ENCODE measurements at places on chromosomes 3 and 15. TPM values are rescaled to one million over a fixed set of nuclear protein-coding genes. Genes with fewer than 3 reads are reported as not detected.
A peak's percentile ranks its signal among the peaks of the same experiment; 100 is the strongest.

GRCh38 chr3:29853841-29854397, 573.0 kb downstream of the RBMS3 start:
- H3K4me3 ChIP-seq: no peak overlapping the region
- H3K27me3 ChIP-seq: no peaks in the 10 kb centered on the region
- no peak for DNase-seq

GRCh38 chr3:187685948-187686347, 15.8 kb upstream of the SST start:
- no peaks in the 10 kb centered on the region for H3K4me1 ChIP-seq
- H3K4me3 ChIP-seq: no peak overlapping the region
- peaks cover 7% of the 10 kb centered on the region for H3K27me3 ChIP-seq
- DNase-seq: no peak

GRCh38 chr3:63951492-63952247, 39.5 kb upstream of the SCAANT1 start:
- peaks cover 27% of the 10 kb centered on the region for H3K36me3 ChIP-seq
- no peak overlapping the region for H3K4me3 ChIP-seq
- no peak overlapping the region for H3K27ac ChIP-seq
- H3K4me1 ChIP-seq: peaks cover 6% of the 10 kb centered on the region
- no peaks in the 10 kb centered on the region for H3K27me3 ChIP-seq
- no peak for DNase-seq

- H3K27ac ChIP-seq: no peak overlapping the region
- no peak for DNase-seq
- H3K4me3 ChIP-seq: no peak overlapping the region
- no peaks in the 10 kb centered on the region for H3K27me3 ChIP-seq
Observed at GRCh38 chr3:41002104-41002503, 197.2 kb upstream of the CTNNB1 start.

DNA sequence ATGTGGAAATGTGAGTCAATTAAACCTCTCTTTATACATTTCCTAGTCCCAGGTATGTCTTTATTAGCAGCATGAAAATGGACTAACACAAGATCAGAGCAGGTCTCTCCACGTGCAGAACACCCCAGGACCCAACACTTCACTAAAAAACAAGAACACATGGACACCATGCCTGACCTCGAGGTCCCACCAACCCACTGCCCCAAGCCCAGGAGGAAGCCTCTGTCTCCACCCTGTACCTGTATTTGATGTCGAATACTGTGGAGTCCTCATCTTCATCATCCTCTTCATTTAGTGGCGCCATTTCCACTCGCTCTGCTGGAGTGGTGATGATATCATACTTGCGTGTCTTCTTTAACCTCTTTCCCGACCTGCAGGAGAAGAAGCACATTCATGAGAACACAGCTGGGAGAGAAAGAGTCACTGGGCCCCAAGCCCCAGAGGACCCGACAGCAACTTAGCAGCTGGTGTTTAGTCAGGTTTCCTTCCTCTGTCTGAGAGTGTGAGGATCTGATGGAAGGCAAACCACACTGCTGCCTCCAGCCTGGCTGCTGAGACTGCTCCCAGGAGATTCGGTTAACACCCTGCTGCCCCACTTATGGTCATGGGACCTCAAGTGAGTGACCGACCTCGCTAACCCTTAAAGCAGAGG, 25.5 kb downstream of the FAM174B start:
- DNase-seq: no peak
- no peak overlapping the region for H3K27ac ChIP-seq
- no peaks in the 10 kb centered on the region for H3K4me1 ChIP-seq

DNA sequence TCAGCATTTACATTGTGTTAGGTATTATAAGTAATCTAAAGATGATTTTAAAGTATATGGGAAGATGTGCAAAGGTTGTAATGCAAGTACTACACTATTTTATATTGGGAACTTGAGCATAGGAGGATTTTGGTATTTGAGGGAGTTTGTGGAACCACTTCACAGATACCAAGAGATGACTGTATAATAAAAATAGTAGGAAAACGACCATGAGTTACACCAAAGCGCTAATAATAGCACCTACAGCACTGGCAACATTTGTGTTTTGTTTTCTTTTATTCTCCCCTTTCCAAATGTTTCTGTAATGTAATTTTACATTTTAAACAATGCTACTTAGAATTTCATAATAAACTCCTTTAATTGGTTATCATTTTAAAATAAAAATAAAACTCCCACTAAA, 10.5 kb downstream of the CNBP start:
- no peaks in the 10 kb centered on the region for H3K27me3 ChIP-seq
- H3K27ac ChIP-seq: peak overlapping the region; percentile 33
- DNase-seq: no peak
- no peak overlapping the region for H3K4me3 ChIP-seq

DNA sequence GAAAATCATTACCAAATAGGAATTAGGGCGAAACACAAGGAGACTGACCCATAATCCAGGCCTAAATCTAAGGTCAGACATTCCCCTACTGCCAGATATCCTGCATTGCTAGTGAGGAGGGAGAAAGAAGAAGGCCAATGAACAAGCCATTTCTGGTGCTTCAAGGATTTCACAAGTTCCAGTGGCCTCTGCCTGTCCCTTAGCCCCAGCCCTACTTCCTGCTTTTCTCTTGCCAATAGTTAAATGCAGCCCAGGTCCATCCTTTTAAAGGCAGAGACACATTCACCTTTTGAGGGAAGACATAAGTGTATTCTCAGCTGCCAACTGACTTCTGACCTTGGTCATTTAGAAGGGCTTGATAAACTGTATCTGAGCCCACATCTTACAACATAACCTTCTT, 135.8 kb downstream of the ZNF621 start:
- no peak overlapping the region for H3K27ac ChIP-seq
- H3K27me3 ChIP-seq: no peaks in the 10 kb centered on the region

- no peak for DNase-seq
- H3K36me3 ChIP-seq: no peaks in the 10 kb centered on the region
- H3K4me3 ChIP-seq: no peak overlapping the region
- no peaks in the 10 kb centered on the region for H3K4me1 ChIP-seq
- no peaks in the 10 kb centered on the region for H3K27me3 ChIP-seq
Observed at GRCh38 chr3:17877299-17877698, 134.9 kb upstream of the TBC1D5 start.

- H3K27me3 ChIP-seq: no peaks in the 10 kb centered on the region
- no peaks in the 10 kb centered on the region for H3K4me1 ChIP-seq
- no peak overlapping the region for H3K27ac ChIP-seq
- H3K36me3 ChIP-seq: peaks cover 1% of the 10 kb centered on the region
Observed at GRCh38 chr3:107542665-107543064, 19.9 kb downstream of the BBX start.

- no peaks in the 10 kb centered on the region for H3K27me3 ChIP-seq
- DNase-seq: peak; percentile 58
- H3K4me3 ChIP-seq: no peak overlapping the region
- no peak overlapping the region for H3K27ac ChIP-seq
- no peaks in the 10 kb centered on the region for H3K36me3 ChIP-seq
Observed at GRCh38 chr3:23748398-23749110, 57.2 kb upstream of the UBE2E1 start.

DNA sequence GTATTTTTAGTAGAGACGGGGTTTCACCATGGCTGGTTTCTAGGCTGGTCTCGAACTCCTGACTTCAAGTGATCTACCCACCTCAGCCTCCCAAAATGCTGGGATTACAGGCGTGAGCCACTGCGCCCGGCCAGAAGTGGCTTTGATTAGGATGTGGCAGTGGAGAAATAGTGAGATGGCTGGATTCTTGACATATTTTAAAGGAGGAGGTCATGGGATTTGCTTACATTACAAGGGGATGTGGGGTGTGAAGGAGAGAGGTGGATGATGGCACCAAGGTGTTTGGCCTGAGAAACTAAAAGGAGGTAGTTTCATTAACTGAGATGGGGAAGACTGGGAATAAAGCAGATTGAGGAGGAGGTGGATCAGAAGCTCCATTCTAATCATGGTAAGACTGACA, 15.0 kb upstream of the LTF start:
- H3K4me1 ChIP-seq: no peaks in the 10 kb centered on the region
- no peak for DNase-seq
- H3K27me3 ChIP-seq: no peaks in the 10 kb centered on the region
- H3K27ac ChIP-seq: no peak overlapping the region

DNA sequence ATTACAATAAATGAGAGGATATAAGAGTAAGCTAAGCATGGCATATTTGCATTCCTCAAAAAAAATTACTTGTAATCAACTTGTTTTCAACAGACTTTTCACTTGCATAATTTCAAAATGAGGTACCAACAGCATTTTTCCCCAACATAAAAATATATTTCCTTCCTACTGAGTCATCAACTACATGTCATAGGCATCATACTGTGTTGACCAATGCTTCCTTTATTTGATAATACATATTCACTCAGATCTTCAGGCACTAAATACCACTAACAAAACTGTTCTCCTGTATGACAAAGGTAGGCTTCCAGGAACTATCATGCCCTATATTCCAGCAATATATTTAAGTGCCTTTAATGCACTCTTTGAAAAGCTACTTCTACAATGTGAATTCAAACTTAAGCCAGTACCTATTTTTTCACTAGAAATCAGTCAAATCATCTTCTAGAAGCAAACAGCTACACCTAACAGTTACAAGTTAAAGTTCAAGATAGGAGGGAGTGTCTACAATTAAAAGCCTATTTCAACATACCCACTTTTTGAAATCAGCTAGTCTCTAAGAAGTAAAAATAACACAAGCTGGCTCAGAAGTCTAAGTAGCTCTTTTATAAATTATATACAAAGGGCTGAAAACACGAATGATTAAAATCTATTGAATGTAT, 11.3 kb downstream of the ADAM10 start:
- H3K4me3 ChIP-seq: no peak overlapping the region
- no peaks in the 10 kb centered on the region for H3K27me3 ChIP-seq
- H3K4me1 ChIP-seq: peaks cover 3% of the 10 kb centered on the region
- no peaks in the 10 kb centered on the region for H3K36me3 ChIP-seq

- no peak overlapping the region for H3K27ac ChIP-seq
- no peaks in the 10 kb centered on the region for H3K27me3 ChIP-seq
- DNase-seq: no peak
- H3K4me1 ChIP-seq: no peaks in the 10 kb centered on the region
Observed at GRCh38 chr3:107412376-107412775, 35.1 kb downstream of the CCDC54 start.

DNA sequence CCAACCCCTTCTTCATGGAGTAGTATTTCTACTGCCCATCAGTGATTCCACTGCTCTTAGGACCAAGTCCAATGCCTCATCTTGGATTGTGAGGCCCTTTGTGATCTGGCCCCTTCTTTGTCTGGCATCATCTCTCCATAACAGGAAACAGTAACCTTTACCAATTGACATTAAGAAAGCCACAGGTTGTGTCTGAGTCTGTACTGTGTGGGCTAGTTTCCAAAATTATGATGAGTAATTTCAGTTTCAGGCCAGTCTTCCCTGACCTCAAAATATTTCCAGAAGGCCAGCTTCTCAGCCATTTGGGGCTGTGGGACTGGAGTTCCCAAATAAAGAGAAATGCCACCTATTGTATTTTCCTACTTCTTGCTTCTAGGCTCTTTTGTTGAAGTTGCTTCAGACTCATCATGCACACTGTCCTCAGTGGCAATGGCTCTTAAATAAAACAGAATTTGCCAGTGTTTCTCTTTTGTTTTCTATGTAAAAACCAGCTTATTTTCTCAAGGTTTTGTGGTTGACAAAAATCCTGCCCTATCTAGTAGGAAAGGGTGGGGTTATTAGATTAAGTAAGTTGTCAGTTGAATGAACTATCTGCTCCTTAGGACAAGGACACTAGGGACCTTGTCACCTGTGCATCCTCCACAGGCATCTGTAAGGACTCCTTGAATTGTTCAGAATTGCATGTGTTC, 47.0 kb upstream of the ACKR4 start:
- H3K36me3 ChIP-seq: no peaks in the 10 kb centered on the region
- H3K4me1 ChIP-seq: peaks cover 7% of the 10 kb centered on the region
- no peak overlapping the region for H3K4me3 ChIP-seq
- H3K27ac ChIP-seq: no peak overlapping the region
- H3K27me3 ChIP-seq: no peaks in the 10 kb centered on the region

DNA sequence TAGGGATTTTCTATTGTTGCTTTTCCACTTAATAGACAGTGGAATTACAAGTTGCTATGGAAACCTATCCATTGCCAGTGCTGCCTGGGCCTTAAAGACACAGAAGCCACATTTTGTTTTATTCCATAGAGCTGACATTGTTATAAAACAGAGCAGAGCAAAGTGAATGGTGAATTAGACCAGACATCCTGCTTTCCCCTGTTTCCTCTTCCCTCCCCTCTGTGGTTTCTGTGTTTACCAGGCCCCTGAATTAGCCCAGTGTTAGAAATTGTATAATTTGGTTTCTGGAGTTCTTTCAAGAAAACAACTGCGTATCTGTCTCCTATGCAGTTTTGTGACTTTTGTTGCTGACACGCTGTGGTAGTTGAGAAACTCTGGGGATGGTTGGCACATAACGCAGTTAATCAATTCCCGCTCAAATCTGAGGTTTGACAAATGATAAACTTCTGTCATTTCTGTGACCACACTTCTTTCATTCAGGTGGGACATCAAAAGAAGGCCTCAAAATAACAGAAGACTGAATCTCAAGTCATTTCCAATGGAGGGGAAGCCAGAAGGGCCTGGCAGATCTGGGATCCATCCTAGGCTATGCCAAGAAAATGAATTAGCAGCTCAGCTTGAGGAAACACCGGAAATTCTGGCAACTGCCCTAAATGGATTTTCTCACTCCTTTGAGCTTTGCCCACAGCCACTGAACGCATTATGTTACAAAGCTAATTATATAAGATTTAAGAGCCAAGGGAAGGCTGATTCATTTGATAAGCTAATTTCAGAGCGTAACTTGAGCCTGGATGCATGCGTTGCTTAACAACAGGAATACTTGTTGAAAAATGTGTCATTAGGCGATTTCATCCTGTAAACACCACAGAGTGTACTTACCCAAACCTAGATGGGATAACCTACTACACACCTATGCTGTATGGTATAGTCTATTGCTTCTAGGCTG, 46.9 kb downstream of the NR1D2 start:
- H3K4me1 ChIP-seq: peaks cover 10% of the 10 kb centered on the region
- no peak overlapping the region for H3K27ac ChIP-seq
- H3K27me3 ChIP-seq: no peaks in the 10 kb centered on the region
- H3K4me3 ChIP-seq: no peak overlapping the region
- H3K36me3 ChIP-seq: no peaks in the 10 kb centered on the region
- DNase-seq: no peak

DNA sequence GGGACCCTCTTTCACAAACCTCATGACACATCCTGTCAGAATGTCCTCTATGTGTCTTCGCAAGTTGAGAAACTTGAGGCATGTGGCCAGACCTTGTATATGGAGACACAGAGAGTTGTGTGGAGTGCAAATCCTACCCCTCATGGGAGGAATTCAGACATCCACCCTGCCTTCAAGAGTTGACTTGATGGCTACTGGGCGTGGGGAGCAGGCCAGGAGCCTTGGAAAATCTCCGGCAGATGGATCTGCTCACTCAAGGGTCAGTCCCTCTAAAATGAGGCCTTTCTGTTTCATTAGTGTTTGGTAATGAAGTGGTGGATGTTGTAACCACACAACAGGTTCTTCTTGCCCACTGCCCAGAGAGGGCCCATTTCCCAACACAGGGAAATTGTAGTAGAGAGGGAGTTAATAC, 79.0 kb downstream of the ASB7 start:
- H3K27me3 ChIP-seq: no peaks in the 10 kb centered on the region
- no peaks in the 10 kb centered on the region for H3K4me1 ChIP-seq
- no peak overlapping the region for H3K4me3 ChIP-seq

The RAD51 gene
- 0.61 TPM for polyA plus RNA-seq

The EPHB3 gene
- 0.43 TPM for polyA plus RNA-seq

The FOXL2 gene
- polyA plus RNA-seq: not detected

The PPP2R3A gene
- 0.09 TPM for polyA plus RNA-seq

The ROPN1B gene
- not detected for polyA plus RNA-seq

The CPEB1 gene
- polyA plus RNA-seq: 0.19 TPM

The COL6A6 gene
- polyA plus RNA-seq: not detected

The FRG2C gene
- polyA plus RNA-seq: not detected
